ENCODE measurements at places on chromosomes 3 and 15.

DNA sequence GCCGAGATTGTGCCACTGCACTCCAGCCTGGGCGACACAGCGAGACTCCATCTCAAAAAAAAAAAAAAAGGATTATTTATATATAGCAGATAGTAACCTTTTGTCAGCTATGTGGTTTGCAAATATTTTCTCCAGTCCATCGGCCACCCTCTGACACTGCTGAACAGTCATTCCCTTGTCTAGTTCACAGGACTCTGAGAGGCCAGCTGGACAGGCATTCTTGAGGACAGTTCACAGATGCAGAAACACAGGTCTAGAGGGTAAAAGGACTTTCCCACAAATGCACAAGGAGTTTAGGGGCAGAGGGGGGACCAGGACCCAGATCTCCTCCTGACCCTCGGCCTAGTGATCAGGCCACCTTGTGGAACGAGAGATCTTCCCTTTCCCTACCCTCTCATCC is 7.5 kb upstream of the TMEM40 start:
- DNase-seq, result no peak

GRCh38 chr15:77180757-77181156 is 109.8 kb upstream of the TSPAN3 start:
- DNase-seq, result no peak

- no peak for DNase-seq
Measured at GRCh38 chr15:79675982-79676381, 220.8 kb downstream of the MTHFS start.

DNA sequence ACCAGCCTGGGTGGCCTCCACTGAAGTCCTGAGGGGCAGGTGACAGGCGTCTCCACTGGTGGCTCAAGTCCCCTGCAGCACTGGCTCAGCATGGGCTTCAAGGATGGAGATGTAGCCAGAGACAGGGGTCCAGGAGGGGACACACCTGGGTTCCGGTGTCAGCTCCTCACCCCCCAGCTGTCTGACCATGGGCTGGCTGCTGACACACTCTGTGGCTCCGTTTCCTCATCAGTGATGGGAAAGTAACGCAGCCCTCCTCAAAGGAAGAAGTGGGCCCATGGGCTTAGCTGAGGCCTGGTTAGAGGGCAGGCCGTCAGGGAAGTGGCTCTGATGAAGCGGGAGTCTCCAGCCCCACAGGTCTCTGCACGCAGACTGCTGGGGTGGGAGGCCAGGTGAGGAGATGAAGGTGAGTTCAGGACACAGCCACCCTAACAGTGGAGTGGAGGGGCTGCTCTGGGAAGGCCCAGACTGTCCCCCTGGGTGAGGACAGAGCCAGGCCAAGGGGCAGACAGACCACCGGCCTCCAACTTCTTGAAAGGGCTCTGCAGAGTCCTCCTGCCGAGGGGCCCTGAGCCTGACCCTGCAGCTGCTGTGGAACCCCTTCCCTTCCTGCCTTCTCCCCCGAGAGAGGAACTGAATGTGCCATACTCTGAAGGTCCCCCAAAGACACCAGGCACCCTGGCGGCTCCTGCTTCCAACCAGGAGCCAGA is 24.0 kb downstream of the PSTPIP1 start:
- DNase-seq, result no peak

DNA sequence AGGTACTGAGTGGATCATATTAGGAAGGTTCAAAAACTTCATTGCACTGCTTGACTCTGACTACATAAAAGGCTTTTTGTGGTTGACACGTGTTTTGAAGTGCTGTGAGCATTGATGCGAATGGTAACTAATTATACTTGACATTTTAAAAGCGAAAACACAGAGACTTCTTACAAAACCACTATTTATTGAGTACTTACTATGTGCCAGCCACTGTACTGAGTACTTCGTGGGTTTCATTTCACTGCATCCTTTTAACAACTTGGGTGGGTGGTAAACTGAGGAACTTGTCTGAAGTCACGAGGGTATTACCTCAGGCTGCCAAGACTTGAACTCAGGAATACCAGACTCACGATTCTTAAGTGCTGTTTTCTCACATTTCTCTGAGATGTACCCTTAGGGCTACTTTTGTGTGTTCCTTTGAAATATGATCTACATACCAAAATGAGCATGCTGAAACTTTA is 45.3 kb upstream of the PPP4R2 start:
- DNase-seq, result no peak

GRCh38 chr15:87848012-87848411 is 408.5 kb downstream of the NTRK3 start:
- no peak for DNase-seq
